ENCODE measurements at places on chromosomes 6 and 20.

DNA sequence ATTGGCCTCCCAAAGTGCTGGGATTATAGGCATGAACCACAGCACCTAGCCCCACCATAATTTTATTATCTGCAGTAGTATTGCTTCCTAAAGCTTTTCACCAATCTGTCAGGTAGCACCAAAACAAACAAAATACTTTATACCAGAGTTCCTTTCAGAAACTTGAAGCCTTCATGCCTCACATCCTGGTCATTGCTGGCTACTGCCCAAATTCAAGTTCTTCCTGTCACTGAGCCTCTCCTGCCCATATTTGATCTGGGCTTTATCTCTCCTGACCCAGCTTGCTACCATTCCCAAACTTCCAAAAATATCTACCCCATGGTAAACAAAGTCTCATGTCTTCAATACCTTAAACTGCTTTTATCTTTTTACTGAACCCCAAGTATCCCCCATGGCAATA lies 34.9 kb upstream of the DST start:
- no peak for DNase-seq

DNA sequence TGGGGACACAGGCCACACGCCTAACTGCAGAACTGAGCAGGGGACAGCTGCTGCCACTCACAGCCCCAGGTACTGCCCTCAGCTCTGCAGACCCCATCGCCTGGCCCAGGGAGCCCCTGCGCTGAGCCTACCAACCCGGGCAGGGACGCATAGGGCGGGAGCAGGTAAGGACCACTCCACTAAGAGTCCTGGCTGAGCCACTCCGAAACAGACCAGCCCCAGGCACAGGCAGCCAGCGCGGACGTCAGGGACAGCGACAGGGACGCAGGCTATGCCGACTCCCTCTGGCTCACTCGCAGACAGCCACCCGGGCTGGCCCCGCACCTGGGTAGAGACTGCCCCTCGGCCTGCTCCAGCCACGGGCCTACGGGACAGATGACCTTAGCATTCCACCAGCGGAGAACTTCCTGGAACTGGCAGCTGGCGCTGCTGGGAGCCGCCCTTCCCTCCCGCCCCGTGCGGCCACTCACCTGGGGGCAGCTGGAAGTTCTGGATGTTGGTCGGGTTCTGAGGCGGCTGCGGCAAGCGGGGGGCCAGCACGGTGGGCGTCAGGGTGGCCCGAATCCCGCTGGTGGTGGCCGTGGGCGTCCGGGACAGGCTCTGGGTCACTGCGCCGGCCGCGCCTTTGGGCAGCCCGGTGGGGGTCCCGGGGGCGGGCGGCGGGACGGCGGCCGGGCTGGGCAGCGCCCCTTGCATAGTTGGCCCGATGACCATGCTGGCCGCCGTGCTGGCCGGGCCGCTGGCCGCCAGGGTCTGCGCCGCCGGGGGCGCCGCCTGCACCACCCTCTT lies 1.5 kb downstream of the TAF4 start:
- DNase-seq, result no peak

- no peak for DNase-seq
Observed at GRCh38 chr20:4243071-4243470, 227.7 kb upstream of the RNF24 start.

DNA sequence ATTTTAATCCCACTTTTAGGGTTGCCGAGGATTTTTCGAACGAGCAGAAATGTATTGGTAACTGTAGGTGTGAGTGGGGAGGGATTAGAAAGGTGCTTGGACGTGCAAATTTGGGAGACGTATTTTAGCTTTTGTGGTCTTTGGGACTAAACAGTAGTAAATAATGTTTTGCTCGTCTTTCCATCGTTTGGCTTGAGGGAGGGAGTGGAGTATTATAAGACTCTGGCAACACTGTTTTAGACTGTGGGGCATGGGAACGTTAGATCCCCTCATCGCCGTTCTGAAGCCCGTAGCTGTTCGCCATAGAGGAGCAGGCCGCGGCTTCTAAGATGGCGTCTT lies 2.8 kb downstream of the BRD2 start:
- no peak for DNase-seq

DNA sequence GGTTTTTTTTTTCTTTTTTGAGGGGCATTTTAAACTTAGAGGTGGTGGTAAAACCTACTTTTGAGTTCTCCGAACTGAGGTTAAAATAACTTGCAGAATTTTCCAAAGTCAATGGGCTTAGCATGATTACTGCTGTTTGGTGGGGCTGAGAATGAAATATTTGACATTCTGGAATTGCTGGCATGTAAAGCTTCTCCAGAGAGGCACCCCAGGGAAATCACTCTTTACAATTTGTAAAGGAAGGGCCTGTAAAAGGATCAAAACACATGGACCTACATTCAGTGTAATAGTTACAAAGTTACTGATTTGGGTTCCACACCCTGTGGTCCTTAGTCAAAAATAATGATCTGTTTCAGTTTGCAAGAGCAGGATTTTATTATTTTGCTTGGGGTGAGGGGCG lies 5.5 kb downstream of the FAM217B start:
- no peak for DNase-seq

GRCh38 chr6:45421709-45422502 lies 44.2 kb upstream of the SUPT3H start:
- no peak for DNase-seq

- DNase-seq, result no peak
Observed at GRCh38 chr6:45663251-45664221, 285.8 kb upstream of the SUPT3H start.

GRCh38 chr6:137043710-137044365 lies 927 bp downstream of the IL20RA start:
- peak; percentile 2 for DNase-seq

GRCh38 chr6:35662999-35663398 lies 25.7 kb downstream of the FKBP5 start:
- no peak for DNase-seq

- DNase-seq, result no peak
Observed at GRCh38 chr6:157322792-157323254, 496 bp downstream of the TMEM242 start.

- no peak for DNase-seq
Observed at GRCh38 chr20:23096097-23096496, 10.0 kb upstream of the CD93 start.

- no peak for DNase-seq
Observed at GRCh38 chr20:54167909-54168872, 5.6 kb downstream of the CYP24A1 start.

DNA sequence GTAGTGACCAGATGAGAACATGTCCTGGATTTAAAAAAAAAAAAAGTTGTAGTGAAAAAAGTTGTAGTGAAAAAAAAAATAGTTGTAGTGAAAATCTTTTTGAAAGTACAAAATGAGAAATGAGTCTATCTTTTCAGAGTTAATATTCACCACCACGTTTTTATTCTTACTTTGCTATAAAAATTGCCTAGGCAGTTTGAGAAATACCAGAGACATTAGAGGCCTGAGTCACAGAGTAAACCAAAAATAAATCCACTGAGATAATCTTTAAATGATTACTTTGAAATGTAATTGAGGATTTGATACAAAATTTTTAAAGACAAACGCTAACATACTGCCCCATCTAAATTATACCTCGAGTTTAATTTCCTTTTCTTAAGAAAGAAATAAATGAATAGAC lies 101.2 kb upstream of the TIAM2 start:
- DNase-seq, result no peak

DNA sequence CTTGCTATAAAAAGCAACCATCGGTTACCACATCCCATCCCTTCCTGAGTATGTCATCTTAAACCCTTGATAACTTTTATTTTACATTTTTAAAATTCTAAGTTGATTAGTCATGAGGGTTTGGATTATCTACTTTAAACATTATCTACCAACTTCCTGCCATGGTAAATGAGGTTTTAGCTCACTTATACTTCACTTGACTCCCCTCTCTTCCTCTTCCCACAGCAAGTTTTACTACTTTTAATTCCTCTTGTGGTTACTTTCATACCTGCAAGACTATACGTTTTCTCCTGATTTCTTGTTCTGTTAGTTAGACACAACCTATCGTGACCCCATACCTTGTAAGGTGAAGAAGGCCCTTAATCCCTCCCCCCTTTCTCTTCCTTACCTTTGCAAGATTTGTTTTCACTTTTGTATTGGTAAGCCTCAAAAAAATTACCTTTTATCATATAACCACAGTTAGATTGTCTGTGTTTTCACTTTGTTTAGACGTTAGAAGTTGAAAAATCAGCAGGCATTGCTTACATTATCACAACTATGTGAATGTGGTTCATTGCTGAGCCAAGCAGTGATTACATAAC lies 60.1 kb upstream of the OGFRL1 start:
- peak; percentile 18 for DNase-seq

DNA sequence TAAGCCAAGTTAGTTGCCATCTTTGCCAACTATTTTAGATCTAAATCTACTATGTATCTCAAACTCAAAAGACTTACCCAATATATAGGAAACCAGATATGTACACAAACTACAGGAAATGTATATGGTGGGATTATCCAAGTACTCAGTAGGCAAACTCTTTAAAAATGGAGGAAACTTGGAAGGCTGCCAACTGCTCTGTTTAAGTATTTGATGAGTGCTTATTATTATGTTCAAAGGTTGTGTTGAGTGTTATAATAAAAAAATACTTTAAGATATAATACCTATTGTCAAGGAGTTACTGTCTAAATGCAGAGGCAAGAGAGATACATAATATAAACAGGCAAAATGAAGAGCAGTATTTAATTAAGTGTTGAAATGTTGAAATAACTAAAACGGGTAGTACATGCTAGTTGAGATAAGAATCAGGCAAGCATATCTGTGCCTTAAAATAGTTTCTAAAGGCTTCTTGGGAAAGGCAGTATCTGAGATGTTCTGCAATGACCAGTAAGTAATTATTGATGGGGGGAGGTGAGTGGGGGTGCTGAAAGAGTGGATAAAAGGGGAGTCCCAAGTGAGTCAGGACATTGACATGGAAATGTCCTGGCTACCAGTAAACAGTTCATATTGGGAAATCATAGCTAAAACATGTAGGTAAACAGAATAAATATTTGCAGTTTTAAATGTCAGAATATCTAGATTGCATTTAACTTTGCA lies 6.5 kb upstream of the DST start:
- DNase-seq, result no peak

DNA sequence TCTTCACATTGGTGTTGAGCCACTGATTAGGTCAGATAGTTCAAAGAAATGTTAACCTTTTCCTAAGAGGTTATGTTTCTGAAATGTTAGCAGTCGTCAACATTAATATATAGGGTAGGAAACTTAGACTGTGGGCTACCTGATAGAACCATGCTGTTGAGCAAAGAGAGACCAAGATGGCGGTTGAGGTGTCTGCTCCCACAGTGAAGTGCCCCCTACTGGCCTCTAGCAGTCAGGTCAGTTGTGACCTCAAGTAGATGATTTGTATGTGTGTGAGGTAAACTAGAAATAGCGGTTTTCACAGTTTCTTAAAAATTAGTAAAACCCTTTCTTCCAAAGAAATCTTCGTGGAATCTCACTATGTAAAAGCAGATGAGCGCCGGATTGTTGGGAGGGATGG lies 40.3 kb downstream of the MTHFD1L start:
- no peak for DNase-seq

DNA sequence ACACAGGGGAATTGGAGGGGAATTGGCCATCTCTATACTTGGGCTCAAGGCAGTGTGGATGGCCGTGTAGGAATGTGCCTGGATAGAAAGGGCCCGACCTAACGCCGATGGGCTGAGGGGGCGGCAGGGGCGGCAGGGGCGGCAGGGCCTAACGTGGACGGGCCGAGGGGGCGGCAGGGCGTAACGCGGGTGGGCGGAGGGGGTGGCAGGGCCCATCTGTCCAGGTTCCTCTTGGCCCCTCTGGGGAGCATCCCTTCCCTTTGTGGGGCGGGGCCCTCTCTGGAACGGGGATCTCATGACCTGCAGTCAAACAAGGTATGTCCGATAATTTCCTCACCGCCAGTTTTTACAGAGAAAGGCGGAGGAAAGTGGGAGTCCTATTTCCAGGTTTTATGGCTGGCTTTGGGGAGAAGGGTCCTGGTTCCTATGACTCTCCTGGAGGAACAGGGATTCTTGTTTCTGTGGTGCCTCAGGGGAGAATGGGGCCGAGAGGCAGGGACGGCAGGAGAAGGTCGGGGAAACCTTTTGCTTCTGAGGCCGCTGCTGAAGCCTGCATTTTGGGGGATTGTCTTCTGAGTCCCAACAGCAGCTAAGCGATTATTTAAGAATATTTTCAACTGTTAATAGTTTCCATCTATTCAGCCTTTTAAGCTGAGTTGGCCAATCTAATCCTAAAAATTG lies 100.8 kb upstream of the FRMD1 start:
- no peak for DNase-seq

GRCh38 chr20:17889226-17889625 lies 79.4 kb downstream of the SNX5 start:
- no peak for DNase-seq

DNA sequence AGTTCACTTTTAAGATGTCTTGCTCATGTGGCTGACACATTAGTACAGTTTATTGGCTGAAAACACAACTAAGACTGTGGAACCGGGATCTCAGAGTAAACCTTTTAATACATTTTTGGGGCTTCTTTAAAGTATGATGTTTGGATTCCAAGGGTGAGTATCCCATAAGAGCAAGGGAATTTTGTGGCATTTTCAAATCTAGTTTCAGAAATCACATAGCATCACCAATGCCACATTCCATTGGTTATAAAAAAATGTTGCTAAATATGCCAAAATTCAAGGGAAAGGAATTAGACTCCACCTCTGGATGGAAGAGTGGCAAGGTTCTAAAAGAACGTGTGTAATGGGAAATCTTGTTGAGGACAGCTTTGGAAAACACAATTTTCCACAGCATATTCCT lies 338.6 kb downstream of the COL12A1 start:
- DNase-seq, result no peak

DNA sequence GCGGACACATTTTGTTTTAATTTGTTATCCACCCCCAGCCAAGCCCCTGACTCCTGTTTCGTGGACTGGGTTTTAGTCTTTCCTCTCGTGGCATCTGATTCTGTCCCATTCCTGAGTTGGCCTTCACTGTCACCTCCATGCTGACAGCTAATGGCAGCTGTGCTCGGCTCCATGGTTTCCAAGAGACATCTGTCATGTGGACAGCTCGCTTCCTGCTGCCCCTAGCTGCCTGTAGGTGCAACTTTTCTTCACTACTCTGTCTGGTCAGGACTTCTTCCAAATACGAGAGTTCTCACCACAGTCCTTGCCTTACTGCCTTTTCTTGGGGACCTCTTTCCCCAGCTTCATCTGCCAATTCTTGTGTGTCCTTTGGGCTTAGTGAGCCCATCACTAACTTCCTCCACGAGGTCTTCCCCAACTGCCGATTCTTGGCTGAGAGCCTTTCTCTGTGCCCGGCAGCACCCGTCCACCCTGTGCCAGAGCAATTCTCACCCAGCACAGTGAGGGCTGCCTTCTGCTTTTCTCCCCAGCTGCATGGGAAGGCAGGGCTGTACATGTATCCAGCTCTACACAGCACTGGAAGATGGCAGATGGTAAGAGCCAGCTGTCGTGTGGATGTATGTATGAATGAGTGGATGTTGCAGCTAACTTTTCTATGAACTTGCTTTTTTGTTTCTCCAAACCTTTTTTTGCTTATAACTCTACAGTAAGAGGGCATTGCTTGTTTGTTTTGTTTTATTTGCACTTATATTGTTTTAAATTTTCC lies 140.4 kb downstream of the F13A1 start:
- no peak for DNase-seq

- DNase-seq, result no peak
Observed at GRCh38 chr20:64079273-64080012, at the start of gene RGS19. TSS of gene RGS19 (minus strand) at chr20:64079518. CDS start at chr20:64076886, 2,632 bp downstream.

Data from AG04450 (cell line).